Fibroblast of skin of scalp (primary cell): ENCODE measurements at places on chromosomes 3 and 15.
A peak's percentile ranks its signal among the peaks of the same experiment; 100 is the strongest.

GRCh38 chr3:124702950-124703349 is 27.3 kb upstream of the UMPS start:
- DNase-seq = no peak

GRCh38 chr3:23985747-23986544 is 40.9 kb downstream of the NR1D2 start:
- DNase-seq = no peak

GRCh38 chr15:82792068-82792467 is 13.8 kb downstream of the FSD2 start:
- DNase-seq = no peak

- DNase-seq = no peak
Measured at GRCh38 chr3:186511245-186511644, 32.9 kb downstream of the CRYGS start.

DNA sequence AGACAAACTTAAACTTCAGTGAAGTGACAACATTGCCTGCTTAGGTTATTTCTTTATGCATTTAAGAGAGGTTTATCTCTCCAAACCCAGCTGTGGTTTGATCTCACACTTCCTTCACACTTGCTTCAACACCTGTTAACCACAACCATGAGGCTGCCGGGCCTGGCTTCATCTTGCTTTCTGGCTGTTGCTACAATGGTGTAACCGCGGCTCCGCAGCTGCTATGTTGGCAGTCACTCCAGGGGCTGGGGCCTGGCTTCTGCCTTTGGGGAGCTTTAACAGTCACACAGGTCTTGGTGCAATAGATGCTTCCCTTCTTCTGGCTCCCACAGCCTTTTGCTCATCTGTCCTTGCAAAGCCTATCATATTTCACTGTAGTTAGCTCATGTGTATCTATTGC is 72.9 kb upstream of the MNS1 start:
- no peak for DNase-seq

- DNase-seq = peak; percentile 26
Measured at GRCh38 chr3:131107637-131108433, 81.2 kb downstream of the NEK11 start.
